ENCODE measurements at places on chromosomes 6 and 20.

DNA sequence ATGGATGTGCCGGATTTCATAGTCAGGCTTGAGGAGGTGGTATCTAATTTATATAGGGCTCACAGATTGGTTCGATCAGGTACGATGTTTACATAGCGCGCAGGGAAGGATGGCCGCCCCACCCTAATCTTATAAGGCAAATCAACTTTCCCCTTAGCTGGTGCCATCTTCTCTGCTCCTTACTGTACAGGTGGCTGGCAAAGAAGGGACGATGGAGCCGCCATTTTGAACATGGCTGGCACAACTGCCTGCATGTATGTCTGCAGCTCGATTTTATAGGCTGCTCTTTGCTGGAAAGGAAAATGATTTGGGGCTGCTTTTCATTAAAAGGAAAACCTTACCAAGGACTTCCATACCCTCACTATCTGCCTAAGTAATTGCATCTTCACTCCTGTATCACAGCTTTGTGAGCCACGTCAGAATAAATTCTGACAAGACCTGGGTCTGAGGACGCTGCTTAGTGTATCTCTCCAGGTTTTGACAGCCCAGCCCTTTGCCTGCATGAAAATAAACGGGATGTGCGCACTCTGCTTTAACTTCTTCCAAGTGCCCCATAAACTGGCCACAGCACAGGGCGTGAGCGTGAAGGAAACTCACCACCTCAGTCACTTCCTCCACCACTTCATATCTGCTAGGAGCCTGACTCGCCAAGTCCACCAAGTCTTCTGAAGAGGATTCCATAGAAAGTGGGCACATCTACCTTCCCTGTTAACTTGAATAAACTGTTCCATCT lies 109.4 kb upstream of the ARMC2 start:
- DNase-seq, result no peak

DNA sequence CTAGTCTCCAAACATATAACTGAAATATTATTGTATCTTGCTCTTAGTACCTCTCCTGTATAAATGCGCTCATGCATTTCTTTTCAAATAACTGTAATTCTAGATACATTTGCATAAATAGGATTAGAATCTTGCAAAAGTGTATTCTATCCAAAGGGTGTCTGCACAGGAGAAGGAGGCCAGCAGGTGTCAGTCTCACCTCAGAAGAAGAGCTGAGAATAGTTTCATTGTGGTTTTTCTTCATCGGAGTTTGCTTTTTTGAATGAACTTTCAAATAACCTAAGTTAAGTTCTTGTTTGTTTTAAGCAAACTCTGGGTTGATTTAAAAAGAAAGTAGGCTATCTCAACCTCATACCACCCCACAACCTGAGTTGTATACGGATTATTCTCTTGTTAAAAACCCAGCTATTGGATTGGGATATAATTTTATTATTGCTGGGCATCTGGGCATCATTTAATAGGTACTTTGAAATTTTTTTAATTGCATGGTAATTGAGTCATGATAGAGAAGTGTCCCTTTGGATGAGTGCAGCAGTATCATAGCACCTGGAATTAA lies 125.0 kb upstream of the MLIP start:
- DNase-seq, result peak; percentile 73

GRCh38 chr6:168765752-168766151 lies 324.8 kb downstream of the SMOC2 start:
- no peak for DNase-seq

DNA sequence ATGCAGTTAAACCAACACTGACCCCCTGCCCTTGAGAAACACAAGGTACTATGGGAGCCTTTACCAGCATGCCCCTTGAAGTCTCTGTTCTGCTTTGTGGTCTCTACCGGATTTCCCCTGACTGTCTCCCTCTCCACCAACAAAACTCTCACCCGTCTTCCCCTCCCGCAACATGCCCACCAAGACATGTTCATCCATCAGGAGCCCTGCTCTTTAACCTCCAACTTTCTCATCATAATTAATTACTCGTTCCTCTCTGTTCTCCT lies 1.1 kb downstream of the ZNF165 start:
- no peak for DNase-seq

- peak; percentile 87 for DNase-seq
Observed at GRCh38 chr6:4369616-4370015, 234.2 kb upstream of the ECI2 start.

DNA sequence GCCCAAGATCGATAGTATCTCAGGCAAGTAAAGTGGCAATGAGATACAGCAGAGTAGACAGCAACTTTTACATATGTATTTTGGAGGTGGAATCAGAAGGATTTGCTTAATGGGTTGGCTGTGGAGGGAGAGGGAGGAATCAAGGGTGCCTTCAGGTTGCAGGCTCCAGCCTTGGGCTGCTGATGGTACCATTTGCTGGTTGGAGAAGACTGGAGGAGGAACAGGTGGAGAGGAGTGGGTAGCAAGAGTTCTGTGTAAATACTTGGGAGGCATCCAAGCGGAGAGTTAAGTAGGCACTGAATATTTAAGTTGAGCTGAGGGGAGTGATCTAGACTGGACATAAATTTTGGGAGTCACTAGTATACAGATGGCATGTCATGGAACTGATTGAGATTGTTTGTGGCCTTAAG lies 5.2 kb downstream of the BICRAL start:
- no peak for DNase-seq

DNA sequence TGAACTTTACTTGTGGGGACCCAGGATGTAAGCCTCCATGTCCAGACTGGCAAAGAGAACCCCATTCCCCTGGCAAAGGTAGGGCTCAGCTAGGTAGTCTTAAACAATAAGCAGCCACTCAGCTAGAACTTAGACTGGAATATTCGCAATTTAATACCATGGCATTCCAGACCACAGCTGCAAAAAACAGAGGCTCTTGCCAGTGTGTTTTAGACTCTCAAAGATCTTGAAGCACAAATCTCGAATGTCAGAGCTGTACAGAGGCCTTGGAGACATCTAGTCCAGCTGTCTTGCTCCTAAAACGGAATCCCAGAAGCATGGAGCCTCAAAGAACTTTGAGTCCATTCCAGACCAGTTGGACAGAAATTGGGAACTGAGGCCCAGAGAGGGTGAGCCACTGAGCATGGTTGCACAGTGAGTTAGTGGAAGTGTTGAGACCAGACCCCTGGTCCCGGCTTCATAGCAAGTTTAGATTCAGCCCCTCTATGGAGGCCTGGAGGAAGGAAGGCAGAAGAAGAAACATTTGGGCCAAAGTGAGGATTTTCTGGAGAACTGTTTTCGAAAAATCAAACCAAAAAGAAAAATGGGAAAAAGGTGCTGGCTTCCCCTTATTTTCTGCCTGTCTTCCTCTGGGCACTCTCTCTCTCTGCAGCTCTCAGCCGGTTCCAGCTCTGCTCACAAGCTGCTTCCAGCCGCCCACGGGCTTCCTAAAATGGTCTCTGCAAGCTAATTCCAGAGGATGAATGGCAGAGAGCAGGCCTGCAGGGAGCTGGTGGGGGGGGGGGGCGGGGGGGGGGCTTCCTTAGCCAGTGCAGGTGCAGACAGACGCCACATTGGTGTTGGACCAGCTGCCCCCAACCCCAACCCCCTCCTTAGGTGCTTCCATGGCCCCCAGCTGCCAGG lies 32.4 kb downstream of the AAR2 start:
- DNase-seq, result peak; percentile 35

- peak; percentile 77 for DNase-seq
Observed at GRCh38 chr20:51930775-51931174, 128.5 kb upstream of the SALL4 start.

DNA sequence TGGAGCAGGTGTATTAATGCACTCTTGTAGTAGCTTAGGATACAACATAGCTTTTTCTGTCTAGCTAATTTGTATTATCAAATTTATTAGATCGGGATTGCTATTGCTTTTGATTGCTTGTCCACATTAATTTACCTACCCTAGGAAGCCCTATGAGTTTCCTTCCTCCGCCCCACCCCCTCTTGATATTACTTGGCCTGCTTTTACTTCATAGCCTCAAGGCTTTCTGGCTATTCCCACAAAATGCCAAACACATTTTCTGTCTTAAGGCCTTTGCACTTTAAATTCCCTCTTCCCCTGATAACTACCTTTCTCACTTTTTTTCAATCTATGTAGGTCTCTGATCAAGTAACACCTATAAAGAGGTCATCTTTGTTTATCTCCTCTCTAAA lies 99.1 kb upstream of the PRSS16 start:
- DNase-seq, result no peak

DNA sequence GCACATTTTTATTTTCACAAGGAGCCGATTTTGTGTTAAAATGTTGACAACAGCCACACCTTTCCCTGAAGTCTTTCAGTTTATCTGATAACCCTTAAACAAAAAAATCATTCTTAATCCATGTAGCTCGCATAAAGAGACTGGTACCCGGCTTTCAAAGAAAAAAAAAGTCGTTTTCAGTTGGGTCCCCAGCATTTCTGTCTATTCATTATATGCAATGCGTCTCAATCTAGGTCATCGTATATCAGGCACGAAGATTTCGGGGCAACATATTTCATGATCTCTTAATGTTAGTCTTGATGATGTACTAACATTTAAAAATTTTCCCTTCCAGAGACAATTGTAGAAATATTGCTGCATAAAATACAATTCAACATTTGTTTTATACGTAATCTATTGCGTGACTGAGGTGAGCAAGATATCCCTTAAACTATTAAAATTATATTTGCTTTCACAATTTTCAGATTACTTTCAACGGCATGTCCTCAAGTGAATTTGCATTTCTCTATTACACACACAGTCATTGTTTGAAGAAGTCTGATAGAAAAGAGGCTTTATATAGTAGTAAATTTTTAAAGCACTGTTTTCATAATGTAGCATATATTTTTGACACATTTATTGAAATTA lies 2.9 kb upstream of the TUBB2B start:
- no peak for DNase-seq

DNA sequence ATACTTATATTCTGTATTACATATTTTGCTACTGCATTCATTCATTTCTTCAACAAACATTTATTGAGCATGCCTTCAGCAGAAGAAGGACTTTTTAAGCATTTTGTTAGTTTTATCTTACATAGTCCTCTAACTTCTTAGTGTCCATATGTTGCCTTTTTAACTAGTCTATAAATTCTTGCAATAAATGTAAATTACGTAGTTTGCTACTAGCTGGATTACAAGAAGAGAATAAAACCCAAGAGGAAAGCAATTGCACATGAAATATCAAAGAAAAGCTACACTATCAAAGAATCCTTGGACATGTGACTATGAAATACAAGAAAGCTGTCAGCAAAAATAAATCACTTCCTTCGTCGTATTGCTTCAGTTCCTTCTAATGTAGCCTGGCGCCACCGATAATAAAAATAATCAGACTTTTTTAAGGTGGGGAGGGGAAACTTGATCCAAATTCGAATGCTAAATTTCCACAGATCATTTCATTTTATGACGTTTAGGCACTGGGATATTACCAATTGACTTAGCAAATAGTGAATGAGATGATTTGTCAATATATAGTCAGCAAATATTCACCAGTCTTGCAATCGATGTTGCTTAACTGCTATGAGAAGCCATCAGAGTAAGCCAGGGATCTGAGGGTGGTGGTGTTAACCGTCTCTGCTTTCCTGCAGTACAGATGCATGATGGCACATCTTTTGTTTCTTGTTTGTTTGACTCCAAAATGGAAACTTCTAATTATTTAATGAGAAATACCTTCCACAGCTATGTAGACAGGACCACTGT lies 258.7 kb upstream of the EXOC2 start:
- no peak for DNase-seq

GRCh38 chr20:59779656-59780380 lies 153.6 kb downstream of the SYCP2 start:
- no peak for DNase-seq

- DNase-seq, result peak; percentile 71
Observed at GRCh38 chr20:57080796-57081195, 185.6 kb downstream of the BMP7 start.

DNA sequence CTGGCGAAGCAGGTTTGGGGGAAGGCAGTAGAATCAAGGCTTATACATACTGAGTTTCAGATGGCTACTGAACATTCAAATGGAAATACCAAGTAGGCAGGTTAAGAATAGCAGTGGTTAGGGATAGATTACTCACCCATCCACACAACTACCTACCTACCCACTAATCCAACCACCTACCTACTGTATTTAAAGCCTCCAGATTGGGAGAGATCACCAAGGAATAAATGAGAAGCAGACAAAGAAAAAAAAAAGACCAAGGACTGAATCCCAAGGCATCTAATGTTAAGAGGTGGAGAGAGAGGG lies 68.3 kb upstream of the SMIM29 start:
- no peak for DNase-seq

DNA sequence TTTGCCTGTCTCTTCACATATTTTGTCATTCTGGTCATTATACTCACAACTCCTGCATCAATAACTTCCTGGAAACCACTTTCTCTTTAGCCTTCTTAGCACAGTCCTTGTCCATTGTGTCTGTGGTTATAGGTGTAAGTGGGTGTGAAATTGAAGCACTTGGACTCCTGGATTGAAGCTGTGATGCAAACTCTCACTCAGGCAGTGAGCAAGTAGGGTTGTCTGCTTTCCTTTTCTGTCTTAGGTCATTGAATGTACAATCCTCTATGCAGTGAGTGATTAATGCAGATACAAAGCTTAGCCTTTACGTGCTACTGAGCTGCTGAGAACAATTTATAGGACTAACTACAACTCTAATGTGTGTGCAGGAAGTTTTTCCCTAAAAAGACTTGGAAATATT lies 54.8 kb downstream of the ADGRB3 start:
- DNase-seq, result no peak

GRCh38 chr20:18032977-18033892 lies 24.5 kb downstream of the OVOL2 start:
- peak; percentile 12 for DNase-seq

- DNase-seq, result no peak
Observed at GRCh38 chr6:52650941-52651340, 20.0 kb upstream of the TMEM14A start.

DNA sequence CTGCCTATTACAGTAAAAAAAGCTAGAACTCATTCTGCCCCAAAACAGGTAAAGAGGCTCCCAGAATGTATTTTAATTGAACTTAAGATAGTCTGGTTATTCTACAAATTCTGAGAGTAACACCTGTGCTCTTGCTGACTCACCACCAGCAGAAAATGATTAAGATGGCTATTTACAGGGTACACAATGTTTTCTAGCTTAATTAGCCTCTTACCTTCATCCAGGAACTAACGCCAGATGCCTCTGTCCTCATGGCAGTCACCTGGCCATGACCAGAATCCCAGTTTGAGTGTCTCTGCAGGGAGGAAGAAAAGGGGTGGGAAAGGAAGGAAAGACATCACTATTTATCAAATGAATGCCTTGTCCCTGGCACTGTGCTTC lies 31.3 kb upstream of the PPP1R3G start:
- DNase-seq, result no peak

GRCh38 chr6:98358173-98358572 lies 476.2 kb upstream of the POU3F2 start:
- no peak for DNase-seq

DNA sequence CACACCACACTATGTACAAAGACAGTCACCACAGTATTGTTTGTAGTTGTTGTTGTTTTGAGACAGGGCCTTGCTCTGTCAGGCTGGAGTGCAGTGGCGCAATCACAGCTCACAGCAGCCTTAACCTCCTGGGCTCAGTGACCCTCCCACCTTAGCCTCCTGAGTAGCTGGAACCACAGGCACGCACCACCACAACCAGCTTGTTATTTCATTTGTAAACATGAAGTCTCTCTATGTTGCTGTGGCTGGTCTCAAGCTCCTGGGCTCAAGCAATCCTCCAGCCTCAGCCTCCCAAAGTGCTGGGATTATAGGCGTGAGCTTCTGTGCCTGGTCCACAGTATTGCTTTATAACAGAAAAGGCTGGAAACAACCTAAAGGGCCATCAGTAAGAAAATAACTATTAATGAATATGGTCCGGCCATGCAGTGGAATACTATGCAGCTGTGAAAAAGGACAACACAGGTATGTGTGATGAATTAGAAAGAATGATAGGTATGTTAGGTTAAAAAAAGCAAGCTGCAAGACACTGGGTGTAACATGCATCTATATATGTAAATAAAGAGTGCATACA lies 30.0 kb upstream of the PTGIS start:
- no peak for DNase-seq

Data from GM23248 (cell line).